ENCODE measurements at places on chromosomes 4 and X.

GRCh38 chr4:183876268-183876934 lies 28.7 kb upstream of the STOX2 start:
- no peak for DNase-seq

- DNase-seq = no peak
Observed at GRCh38 chr4:86917212-86918039, 17.4 kb upstream of the AFF1 start.

DNA sequence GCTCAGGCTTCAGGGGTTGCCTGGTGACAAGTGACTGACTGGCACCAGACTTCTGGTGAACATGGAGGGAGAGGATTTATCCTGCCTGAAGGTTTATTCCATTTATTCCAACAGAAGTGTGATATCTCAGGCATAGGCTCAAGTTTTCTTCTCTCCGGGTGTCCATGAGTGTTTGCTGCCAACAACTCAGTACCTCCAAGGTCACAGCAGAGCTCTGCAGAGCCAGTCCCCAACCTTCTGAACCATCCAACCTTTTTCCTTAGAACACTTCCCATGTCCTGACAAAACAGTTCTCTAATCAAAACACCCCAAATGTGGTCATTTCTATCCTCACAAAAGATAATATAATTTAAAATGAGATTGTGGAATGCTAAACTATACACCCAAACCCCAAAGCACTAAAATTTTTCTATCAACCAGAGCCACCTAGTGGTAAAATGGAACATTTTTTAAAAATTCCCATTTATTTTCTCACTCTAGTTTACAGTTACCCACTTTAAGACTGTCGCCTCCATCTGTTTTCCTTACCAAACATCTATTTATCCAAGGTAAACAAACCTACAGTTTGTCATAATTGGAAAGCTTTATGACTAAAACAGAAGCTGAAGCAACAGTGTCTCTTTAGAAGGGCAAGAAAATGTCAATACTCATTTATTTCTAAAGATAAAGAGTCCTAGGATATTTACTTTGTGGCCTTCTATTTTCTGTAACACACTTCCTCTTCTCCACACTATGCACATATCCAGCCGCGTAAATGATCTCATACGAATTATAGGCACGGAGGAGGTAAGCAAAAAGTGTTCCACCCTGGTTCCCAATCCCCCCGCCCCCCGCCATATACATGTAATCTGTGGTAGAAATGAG lies 39.5 kb downstream of the TMEM154 start:
- peak; percentile 43 for DNase-seq

- no peak for DNase-seq
Observed at GRCh38 chr4:156169011-156169410, 215.3 kb upstream of the CTSO start.

DNA sequence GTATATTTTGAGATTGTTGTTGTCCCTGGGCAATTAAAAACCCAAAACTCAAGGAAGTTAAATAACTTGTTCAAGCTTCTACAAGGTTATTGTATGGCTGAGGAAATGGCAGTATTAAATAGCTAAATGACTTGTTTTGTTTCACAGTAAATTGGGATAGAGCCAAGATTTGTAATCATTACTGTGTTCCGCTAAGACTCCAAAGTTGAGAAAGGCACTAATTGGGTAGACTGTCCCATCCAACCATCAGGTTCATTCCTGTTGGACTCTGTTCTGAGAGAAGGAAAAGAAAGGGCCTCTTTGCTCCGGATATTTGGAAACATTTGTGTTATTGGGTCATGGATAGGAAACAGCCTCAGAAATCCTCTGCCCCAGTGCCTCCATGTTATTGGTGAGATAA lies 82.2 kb downstream of the DCLK2 start:
- no peak for DNase-seq

DNA sequence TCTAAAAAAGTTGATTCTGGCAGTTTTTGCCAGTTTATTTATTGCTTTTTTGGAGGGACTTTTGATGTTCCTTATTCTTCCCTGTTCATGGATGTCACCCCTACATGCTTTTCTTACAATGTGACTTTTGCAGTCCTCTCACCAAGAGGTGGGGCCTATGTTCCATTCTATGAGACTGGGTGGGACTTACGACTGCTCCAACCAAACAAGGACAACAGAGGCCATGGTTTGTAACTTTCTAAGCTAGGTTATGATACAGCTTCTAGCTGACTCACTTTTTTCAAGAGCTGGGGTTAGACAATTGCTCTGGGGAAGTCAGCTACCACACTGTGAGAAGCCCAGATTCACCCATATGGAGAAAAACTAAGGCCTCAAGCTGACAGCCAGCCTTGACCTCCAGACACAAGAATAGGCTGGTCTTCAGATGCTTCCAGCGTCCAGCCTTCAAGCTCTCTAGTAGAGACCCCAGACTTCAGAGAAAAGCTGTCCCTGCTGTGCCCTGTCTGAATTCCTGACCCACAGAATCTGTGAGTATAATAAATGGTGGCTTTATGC lies 39.5 kb downstream of the ENOPH1 start:
- DNase-seq = no peak

GRCh38 chr4:63505714-63506460 lies 903.4 kb downstream of the TECRL start:
- no peak for DNase-seq

- DNase-seq = no peak
Observed at GRCh38 chr4:25011135-25011866, 19.4 kb downstream of the LGI2 start.

- DNase-seq = no peak
Observed at GRCh38 chr4:171130256-171130801, 682.9 kb upstream of the GALNTL6 start.

- DNase-seq = no peak
Observed at GRCh38 chr4:183658362-183659028, 490 bp downstream of the RWDD4 start.

- peak; percentile 40 for DNase-seq
Observed at GRCh38 chrX:155086202-155086840, 15.0 kb downstream of the BRCC3 start.

DNA sequence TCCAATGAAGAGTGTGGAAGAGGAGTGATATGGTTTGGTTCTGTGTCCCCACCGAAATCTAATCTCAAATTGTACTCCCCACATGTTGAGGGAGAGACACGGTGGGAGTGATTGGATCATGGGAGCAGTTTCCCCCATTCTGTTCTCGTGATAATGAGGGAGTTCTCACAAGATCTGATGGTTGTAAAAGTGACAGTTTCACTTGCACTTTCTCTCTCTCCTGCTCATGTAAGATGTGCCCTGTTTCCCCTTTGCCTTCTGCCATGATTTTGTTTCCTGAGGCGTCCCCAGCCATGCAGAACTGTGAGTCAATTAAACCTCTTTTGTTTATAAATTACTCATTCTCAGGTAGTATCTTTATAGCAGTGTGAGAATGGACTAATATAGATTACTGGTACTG lies 39.6 kb downstream of the FAM47C start:
- no peak for DNase-seq

DNA sequence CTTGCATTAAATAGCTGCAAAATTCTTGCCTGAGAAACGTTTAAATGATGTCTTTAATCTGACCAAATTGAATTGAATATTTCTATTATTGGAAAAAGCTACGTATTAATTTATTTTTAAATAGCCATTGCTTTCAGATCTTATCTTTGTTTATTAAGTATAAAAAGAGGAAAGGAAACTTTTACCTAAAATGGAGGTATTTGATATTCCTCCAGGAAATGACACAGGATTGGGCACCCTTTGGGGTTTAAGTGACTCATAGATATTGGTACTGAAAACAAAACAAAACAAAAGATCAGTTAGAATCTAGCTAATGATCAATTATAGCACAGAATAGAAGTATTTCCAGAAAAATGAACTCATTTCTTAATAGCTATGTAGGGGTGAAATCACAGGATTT lies 34.1 kb downstream of the PLS3 start:
- DNase-seq = no peak
